ENCODE measurements at places on chromosomes 6 and 20.

- no peak for DNase-seq
Observed at GRCh38 chr6:68891419-68891818, 256.3 kb downstream of the ADGRB3 start.

DNA sequence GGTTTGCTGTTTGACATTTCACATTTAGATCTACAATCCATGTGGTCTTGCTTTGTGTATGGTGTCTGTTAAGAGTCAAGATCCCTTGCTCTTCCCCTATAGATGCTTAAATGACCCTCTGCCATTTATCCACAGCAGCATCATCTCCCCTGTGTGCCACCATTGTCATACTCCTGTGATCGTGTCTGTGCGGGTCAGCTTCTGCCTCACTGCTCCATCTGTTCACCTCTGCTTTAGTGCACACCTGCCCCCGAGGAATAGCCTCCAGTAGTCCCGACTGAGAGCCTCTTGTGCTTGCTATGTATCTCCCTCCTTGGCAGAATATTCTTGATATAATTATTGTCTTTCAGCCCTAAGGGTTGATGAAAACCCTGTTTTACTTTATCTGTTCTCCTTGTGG, 551.2 kb downstream of the CDH26 start:
- DNase-seq: no peak

GRCh38 chr20:12201289-12201991, 283.7 kb downstream of the BTBD3 start:
- no peak for DNase-seq

- DNase-seq: peak; percentile 37
Observed at GRCh38 chr20:59032713-59033059, 551 bp upstream of the ATP5F1E start.

GRCh38 chr20:22915512-22915911, 119.6 kb upstream of the SSTR4 start:
- no peak for DNase-seq

DNA sequence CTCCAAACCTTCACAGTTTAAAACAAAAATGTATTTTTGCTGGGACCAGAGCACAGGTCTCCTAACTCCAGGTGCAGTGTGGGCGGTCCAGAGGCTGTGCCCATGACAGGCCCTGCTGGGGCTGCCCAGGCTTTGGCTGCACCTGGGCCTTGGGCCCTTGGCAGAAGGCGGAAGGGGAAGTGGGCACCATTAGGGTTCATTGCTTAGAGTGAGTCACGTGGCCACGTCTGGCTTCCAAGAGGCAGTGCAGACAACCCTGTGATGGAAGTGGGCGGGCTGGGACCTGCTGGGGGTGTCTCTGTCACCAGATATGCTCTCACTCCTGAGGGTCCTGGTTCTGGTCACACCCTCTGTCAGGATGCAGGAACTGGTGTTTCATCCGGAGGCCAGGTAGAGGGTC, 302.2 kb downstream of the QKI start:
- no peak for DNase-seq

- DNase-seq: no peak
Observed at GRCh38 chr6:37920667-37921066, 101.1 kb downstream of the ZFAND3 start.

GRCh38 chr6:7129784-7130569, 22.2 kb downstream of the RREB1 start:
- DNase-seq: no peak

GRCh38 chr6:11769244-11769643, 9.4 kb downstream of the ADTRP start:
- DNase-seq: peak; percentile 19

DNA sequence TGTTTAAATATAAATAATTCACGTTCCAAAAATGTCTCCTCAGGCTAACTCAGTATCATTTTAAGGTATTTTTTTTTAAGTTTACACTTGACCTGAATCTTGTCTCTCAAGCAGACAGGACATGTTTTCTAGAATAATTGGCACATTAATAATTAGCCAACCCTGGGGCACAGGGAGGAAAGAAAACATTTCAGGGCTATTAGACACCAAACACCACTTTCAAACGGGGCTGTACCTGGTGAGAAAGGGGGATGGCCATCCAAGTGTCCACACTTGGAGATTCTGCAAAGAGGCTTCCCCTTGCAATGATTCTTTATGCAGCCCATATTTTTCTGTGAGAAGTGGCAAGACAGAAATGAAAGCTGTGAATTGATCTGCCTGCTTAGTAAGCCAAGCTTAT, 560.8 kb downstream of the CD109 start:
- no peak for DNase-seq

- DNase-seq: no peak
Observed at GRCh38 chr6:137823826-137824555, 43.1 kb upstream of the TNFAIP3 start.

DNA sequence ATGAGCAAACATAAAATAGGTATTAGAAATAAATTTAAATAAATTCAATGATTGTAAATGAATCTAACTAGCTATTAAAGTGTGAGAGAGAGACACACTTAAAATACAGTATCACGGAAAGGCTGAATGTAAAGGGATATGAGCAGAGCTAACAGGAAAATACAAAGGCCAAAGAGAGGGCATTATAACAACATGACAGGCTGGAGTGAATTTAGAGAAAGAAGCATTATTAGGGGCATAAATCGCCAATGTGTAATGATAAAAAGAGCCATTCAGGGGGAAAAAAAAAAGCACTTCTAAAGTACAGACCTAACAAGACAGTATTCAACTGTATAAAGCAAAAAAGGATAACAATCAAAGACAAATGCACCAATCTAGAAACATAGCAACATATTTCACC, 28.1 kb downstream of the DACT2 start:
- DNase-seq: no peak

DNA sequence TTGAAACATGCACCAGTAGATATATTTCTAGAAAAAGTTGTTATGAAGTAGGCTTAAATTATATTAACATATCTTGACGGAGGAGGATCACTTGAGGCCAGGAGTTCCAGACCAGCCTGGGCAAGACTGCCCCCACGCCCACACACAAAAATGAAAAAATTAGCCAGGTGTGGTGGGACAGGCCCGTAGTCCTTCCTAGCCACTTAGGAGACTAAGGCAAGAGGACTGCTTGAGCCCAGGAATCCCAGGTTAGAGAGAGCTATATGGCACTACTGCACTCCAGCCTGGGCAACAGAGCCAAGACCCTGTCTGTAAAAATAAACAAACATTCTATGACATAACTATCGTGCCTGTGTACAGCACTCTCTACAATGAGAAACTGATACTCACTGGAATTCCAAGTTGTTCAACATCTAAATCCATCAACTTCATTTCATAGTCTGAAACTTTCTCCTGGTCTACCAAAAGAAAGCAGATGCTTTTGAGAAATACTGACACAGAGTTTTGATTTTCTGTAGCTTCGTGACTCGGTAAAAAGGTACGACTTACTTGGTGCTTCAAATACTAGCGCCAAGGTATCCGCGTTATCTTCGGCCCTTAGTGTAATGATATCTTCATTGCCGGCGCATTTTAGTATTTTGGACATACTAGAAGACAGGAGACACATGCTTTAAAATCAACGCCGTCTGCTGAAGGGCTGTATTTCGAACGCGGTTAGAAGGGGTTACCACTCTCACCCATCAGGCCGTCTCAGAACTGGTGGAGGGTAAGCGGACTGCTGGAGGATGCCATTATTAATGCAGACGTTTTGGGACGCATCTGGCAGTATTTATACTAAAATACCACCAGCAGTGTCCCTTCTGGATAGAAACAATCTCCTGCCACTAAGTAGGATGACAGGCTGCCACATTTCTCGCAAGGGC, 1.3 kb downstream of the PCNA start:
- DNase-seq: no peak

DNA sequence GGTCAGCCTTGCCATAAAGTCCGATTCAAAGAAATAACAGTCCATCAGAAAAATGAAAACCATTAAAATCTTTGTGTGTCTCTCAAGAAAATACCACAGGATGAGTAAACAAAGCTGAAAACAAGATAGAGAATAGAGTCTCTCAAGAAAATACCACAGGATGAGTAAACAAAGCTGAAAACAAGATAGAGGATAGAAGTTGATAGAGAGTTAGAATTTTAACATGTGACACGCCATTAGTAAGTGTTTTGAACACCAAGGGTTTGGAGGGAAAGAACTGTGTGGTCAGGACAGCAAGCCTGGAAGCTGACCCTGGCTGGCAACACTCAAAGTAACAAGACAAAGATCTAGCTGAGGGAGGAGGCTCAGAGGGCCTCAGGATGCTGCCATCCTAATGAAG, 43.9 kb upstream of the PRND start:
- no peak for DNase-seq

- no peak for DNase-seq
Observed at GRCh38 chr6:110355727-110356126, 2.4 kb downstream of the METTL24 start.

- DNase-seq: no peak
Observed at GRCh38 chr6:15961635-15962448, 167.0 kb upstream of the MYLIP start.

GRCh38 chr20:44582311-44583025, at the start of gene PKIG:
Gene PKIG (plus strand): TSS chr20:44582579. CDS start chr20:44614557, 31,978 bp downstream.
- no peak for DNase-seq

GRCh38 chr6:117446861-117447260, 21.1 kb upstream of the ROS1 start:
- DNase-seq: no peak

DNA sequence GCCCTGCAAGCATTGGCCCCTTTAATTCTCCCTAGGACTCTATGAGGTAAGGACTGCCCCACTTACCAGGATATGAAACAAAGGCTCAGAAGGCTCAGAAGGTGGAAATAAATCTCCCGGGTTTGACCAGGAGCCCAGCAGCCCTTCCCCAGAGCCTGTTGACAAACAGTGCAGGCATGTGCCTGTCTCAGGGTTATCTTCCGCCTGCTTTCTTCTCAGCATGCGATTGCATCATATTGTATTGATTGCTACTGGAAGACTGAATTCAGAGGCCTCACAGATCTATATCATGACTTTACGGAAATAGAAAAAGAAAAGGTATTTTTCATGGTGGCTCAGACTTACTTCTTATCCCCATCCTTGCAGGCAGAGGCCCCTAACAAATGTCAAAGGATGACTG, 92.7 kb downstream of the PHACTR3 start:
- DNase-seq: no peak

DNA sequence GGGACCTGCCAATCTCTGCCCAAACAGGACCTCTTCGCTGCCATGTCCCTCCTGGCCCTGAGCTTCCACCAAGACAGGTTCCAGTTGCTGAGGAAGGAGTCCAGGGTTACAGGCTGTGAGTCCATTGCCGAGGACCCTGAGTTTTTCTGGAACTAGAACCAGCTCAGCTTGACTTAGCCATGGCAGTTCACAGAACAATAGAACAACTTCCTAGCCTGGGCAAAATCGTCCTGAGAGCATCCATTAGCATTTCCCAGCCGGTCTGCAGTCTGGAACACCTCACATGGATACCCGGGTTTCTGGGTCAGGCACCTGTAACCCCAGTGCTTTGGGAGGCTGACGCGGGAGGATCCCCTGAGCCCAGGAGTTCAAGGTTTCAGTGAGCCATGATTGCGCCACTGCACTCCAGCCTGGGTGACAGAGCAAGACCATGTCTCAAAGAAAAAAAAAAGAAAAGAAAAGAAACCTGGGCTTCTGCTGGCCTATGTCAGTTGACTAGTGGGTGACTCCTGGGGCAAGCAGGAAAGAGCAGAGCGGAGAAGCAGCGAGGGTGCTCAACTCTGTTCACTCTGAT, 90.3 kb downstream of the TCP11 start:
- DNase-seq: no peak

DNA sequence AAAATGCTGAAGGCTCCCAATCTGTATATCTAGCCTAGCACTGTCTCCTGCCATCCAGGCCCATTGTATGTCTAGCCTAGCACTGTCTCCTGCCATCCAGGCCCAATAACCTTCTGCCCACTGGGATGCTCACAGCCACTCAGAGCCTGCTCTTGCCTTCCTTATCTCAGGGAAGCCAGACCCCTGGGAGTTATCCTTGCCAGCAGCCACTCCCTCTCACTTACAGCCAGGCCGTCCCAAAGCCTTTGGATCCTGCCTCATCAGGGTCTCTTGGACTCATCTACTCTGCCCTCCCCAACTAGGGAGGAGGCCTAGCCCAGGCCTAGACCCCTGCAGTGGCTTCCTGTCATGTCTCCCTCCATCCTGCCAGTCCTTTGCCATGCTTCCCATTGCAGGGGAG, 37.3 kb downstream of the KIF3B start:
- DNase-seq: no peak

- no peak for DNase-seq
Observed at GRCh38 chr6:111478749-111479148, 4.3 kb downstream of the REV3L start.

- no peak for DNase-seq
Observed at GRCh38 chr6:107707346-107708275, 116.5 kb downstream of the SCML4 start.

DNA sequence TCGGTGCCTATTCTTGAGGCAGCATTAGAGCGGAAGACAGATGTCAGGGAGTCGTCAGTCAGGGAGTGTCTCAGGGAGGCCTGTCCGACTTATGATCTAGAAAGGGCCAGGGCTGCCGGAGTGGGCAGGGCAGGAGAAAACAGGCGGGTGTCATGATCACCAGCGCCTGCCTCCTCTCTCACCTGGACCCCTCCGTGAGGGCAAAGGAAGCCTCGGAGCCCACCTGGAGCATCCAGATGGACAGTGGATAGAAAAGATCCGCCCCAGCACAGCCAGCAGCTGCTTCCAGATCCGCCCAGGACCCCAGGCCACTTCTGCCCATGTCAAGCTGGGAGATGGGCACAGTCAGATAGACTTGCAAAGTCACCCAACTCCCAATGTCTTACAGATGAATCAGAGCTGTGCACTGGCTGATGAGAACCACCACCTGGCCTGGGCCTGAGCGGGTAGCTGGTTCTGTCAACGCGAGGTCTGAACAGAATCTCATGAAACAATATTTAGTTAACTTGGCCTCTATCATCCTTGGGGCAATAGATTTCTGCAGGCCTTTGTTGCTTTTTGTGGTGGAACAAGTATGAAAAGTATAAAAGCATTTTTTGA, 22.2 kb downstream of the PSMG4 start:
- no peak for DNase-seq

GRCh38 chr20:62227977-62228958, 8.2 kb upstream of the HRH3 start:
- no peak for DNase-seq

- no peak for DNase-seq
Observed at GRCh38 chr6:36800223-36801076, 38.8 kb downstream of the CPNE5 start.

DNA sequence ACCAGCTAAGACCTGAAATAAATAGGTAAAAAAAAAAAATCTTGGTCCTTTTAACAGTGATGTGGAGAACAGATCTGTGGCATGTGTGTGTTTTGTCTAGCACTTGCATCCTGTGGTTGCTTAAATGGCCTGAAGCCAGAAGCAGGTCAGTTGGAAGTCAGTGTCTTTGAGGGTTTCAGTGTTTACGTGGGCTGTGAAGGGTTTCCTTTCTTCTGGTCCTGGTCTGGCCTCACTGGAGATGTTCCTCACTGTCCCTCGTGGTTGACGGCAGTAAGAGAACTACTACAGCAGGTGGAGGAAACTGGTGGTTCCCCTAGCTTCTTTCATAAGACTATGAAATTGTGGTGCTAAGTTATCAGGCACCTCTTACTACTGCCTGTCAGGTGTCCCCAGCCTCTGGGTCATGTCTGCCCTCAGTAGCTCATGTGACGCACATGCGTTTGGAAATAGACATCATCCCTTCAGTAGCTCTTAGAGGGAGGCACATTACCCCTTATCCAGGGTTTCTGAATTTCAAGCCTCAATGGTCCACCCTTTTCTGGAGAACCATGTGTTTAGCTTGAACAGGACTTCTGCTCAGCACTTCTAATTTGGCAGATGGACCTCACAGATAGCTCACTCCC, 59.4 kb upstream of the SCP2D1 start:
- DNase-seq: no peak

All from H54 (cell line).